Right lung (tissue), 10 donors: ENCODE measurements at places on chromosomes 11 and 22. TPM values are rescaled to one million over a fixed set of nuclear protein-coding genes. Genes with fewer than 3 reads are reported as not detected.

- no peak for DNase-seq
These were observed 177.7 kb downstream of the CADM1 start for GRCh38 chr11:115326526-115326925.

GRCh38 chr22:48258064-48258701 lies 1495.7 kb downstream of the TBC1D22A start:
- DNase-seq, result no peak

GRCh38 chr11:20443596-20443995 lies 56.1 kb downstream of the PRMT3 start:
- DNase-seq, result no peak

DNA sequence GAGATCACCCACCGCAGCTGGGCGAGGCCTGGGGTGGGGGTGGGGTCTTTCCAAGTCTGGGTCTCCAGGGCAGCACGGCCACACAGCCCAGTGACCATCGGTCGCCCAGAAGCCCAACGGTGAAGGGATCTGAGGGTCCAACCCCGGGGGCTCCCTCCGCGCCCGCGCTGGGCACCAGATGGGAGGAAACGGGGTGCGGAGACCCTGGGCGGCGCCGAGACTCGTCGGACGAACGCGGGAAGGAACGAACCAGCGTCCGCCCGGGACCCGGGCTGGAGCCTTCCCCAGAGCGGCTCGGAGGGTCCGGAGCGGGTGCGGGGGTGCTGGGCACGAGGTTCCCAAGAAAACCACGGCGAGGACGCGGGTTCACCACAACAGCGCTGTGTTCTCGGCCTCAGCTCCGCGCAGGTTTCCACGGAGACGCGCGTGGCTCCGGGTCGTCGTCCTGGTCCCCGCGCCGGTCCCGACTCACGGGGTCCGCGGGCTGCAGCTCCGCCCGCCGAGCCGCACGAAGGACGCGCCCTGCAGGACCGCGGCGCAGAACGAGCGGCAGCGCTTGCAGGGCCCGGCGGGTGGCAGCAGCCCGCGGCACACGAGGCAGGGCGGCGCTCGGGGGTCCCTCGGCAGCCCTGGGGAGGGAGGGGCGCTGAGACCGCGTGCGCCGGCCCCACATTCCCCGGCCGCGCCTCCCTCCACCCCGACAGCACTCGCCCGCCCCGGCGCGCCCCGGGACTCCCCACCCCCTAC lies 2.3 kb upstream of the IL17REL start:
- DNase-seq, result no peak

GRCh38 chr11:130166457-130166784 lies 6.8 kb downstream of the ST14 start:
- peak; percentile 80 for DNase-seq

DNA sequence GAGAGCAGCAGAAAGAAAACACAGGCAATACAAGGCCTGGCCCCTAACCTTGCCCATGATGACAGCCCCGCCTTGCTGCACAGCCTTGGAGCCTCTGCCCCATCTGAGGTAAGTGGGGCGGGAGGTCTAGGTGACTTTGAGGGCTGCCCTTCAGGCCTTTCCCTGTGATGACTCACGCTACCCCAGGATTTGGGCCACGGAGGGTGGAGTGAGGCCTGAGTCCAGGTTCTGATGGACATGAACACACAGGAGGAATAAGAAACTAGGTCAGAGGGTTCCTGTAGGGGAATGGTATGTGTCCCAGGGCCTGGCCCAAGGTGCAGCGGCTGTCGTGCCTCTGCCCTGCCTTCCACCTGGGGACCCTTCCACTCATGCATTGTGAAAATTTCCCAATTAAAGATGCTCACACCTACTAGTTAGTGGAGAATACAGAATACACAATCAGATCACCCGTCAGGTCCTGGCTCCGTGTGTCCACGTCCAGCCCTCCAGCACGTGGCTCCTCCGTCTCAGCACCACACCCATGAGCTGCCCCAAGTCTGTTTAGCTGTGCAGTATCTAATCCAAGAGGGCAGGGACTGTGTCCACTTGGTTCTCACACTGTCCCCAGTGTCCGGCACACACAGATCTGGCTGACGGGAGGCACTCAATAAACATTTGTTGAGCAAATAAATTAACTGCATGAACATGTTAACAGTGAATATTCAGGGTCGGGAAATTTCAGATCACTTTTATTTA lies 111.0 kb downstream of the CHST1 start:
- DNase-seq, result no peak

GRCh38 chr11:446891-447290 lies 3.2 kb upstream of the PTDSS2 start:
- no peak for DNase-seq

- DNase-seq, result no peak
These were observed 5.0 kb downstream of the ASCL2 start for GRCh38 chr11:2265396-2265795.

DNA sequence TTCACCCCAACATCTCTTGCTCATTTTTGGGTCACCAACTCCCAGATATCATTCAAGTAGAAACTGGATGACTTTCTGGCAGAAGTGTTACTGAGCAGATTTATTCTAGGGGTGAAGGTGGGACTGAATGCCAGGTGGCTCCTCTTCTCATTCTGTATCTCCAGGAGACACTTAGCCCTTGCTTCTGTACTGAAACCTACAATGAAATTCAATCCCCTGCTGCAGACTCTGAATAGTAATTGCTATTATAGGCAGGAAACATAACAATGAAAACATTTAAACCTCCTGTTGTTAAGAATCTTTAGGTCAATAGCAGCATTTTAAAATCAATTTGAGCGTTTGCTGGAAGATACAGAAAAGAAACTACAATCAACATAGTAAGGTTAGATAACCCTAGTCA lies 879.4 kb upstream of the TENM4 start:
- no peak for DNase-seq

GRCh38 chr22:27260087-27260698 lies 541.4 kb downstream of the MN1 start:
- no peak for DNase-seq

GRCh38 chr11:38530226-38530625 lies 1932.2 kb upstream of the RAG2 start:
- DNase-seq, result no peak

DNA sequence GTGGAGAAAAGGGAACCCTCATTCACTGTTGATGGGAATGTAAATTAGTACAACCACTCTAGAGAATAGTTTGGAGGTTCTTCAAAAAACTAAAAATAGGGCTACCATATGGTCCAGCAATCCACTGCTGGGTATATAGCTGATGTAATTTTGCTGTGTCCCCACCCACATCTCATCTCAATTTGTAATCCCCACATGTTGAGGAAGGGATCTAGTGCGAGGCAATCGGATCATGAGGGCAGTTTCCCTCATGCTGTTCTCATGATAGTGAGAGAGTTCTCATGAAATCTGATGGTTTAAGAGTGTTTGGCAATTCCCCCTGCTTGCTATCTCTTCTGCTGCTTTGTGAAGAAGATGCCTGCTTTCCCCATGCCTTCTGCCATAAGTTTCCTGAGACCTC lies 17.1 kb upstream of the OR52M1 start:
- no peak for DNase-seq

DNA sequence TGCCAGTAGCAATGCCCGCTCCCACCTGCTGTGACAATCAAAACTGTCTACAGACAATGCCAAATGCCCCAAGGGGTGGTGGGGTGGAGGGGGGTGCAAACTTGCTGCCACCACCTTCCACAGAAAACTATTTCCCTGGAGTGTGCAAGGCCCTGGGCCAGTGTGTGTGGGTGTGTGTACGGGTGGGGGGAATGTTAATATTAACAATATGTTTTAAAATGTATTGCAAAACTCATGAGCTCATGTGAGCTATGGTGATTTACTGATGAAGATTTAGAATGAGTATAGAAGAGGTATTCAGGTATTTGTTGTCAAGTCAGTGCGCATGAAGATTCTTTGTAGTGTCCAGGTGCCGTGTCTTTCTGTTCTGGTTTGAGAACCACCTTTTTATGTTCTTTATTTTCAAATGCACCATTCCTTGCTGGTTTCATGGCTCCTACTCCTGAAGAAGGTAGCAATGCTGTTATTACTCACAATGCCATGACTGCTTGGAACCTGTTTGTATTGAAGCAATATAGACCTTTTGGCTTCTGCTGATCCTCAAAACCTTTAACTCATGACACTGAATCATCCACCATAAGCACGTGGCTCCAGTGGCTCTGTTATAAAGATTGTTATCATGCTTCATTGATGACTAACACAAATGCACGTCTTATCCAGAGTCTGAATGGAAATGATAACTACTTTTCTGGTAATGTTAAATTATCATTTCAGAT lies 29.9 kb upstream of the AQP11 start:
- DNase-seq, result no peak

DNA sequence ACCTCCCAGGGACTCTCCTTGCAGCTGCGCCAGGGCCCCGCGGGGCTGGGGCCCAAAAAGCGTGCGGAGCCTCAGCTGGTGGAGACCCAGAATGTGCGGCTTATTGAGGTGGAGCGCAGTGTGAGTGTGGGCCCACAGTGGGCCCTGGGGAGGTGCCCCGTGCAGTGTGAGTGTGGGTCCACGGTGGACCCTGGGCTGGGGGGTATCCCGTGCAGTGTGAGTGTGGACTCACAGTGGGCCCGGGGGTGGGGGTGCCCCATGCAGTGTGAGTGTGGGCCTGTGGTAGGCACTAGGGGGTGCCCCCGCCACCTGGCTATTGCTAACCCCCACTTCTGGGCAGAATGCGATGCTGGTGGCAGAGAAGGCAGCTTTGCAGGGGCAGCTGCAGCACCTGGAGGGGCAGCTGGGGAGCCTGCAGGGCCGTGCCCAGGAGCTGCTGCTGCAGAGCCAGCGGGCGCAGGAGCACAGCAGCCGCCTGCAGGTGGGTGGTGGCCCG lies 7.8 kb upstream of the RPS6KA4 start:
- DNase-seq, result no peak

DNA sequence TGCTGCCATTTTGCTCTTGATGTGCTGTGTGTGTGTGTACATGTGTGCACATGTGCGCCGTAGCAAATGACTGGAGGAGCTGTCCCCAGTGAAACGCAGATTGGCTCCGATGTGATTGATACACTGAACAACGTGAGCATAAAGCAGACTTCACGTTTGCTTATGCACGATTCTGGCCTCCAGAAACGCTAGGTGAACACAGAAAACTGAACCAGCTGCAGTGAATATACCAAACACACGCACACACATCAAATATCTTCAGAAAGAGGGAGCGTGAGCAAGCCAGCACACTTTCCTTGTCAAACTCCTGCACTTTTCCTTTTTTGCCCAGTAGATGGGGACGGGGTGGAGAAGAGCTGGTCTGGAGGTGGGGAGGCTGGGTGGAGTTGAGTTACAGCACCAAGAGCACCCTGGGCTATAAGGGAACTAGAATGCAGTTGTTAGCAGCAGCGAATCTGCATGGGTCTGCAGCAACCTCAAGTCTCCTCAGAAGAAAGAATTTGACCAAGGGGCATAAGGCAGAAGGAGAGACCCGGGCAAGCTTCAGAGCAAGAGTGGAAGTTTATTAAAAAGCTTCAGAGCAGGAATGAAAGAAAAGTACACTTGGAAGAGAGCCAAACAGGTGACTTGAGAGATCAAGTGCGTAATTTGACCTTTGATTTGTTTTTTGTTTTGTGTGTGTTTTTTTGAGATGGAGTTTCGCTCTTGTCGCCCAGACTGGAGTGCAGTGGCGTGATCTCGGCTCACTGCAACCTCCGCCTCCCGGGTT lies 77.8 kb upstream of the CADM1 start:
- no peak for DNase-seq

DNA sequence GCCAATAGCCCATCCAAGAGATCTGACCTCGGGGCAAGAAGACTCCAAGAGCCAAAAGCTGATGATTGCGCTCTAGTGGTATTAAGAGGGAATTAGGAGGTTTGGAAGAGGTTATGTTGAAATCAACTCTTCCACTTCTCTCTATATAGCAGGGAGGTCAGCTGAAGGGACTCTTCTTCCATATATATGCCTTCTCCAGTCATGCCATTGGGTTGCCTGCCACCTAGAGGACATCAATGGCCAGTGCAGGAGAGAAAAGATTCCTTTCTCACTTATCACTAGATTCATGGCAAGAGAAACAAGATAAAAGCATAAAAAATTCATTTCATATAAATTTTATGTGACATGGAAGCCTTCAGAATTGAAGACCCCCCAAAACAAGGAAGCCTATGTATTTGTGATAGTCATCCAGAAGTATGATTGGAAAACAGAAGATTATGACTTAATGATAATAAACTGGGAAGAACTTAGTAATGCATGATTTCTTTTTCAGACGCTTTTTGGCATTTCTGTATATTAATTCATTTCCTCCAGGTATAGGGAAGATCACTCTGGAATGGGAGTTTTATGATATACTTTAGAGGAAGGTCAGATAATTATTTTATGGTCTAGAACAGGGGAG lies 435.1 kb upstream of the DDI1 start:
- peak; percentile 26 for DNase-seq

- no peak for DNase-seq
These were observed 1.7 kb upstream of the RTCB start for GRCh38 chr22:32413719-32414118.

DNA sequence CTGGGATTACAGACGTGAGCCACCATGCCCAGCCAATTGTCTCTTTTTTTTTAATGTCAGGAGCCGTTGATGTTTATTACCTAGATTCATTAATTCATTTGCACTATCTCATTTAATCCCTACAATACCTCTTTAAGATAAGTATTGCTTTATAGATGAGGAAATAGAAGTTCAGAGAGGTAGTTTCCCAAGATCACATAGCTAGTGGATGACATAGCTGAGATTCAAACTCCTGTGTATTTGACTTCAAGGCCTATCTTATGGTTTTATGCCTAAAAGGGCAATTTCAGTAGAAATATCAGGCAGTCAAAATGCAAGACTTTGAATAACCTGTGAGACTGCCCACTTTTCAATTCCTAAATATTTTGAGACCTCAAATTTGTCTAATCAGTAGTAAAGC lies 66.5 kb downstream of the PPME1 start:
- DNase-seq, result no peak

- no peak for DNase-seq
These were observed 10.8 kb downstream of the PANX1 start for GRCh38 chr11:94139416-94139815.

DNA sequence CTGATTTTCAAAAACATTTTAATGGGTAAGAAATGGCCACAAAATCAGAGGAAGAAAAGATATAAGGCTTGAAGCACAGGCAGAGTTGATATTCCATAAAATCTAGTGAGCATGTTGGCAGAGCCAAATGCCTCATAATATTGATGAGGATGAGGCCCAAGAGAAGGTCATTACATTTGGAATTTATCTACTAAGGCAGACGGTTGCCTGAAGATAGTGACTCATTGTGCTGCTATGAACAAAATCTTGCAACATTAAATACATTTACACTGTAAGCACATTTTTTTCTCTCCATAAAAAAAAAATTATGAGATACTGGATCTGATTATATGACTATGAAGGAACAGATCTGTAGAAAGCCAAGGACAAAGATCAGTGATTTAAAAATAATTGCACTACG lies 881.4 kb upstream of the CHORDC1 start:
- peak; percentile 42 for DNase-seq

RAG1 gene
- polyA plus RNA-seq, result 1.9 TPM

GGT5 gene
- polyA plus RNA-seq, result 11.7 TPM

ANO3 gene
- polyA plus RNA-seq, result 0.59 TPM

H19 gene
- 610 TPM for polyA plus RNA-seq

NLRP14 gene
- polyA plus RNA-seq, result 0.22 TPM

MYO18B gene
- polyA plus RNA-seq, result 0.14 TPM

SLC43A3 gene
- 36.9 TPM for polyA plus RNA-seq
